Stimulated activated CD8-positive, alpha-beta memory T cell treated with anti-CD3 and anti-CD28 coated beads, Interleukin-4, amount 100 ng/mL, for 4 hours (primary cell): ENCODE measurements at places on chromosomes 5 and 9.

GRCh38 chr5:76789991-76790581 lies 28.7 kb upstream of the F2RL1 start:
- DNase-seq: no peak

DNA sequence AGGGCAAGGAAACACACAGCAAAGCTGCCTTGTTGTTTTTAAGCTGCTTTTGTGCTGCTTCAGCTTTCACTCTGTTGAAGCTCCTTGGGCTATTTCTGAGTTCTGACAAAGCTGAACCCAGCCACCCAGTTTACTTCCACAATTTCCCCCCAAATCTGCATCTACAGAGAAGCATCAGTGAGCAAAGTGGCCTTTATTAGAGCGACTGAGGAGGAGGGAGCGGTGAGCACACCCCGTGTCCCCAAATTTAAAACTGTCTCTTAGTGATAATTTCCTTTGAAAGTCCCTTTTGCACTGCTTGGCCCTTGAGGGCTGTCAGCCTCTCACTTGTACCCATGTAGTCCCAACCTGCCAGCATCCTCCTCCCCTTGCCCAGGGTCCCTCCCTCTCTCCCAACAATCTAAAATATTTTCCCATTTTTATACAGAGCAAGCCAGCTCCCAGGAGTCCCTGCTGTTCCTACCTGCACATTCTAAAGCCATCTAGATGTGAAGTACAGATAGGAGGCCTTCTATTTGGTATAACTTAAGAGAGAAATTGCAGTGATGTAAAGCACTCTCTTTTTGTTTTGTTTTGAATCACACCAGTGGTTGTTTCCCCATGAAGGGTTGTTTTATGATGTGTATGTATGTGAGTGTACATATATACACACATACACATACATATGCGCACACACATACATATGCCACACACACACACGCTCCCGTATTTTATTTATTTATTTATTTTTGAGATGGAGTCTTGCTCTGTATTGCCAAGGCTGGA lies 313.5 kb downstream of the TLE4 start:
- DNase-seq: no peak

DNA sequence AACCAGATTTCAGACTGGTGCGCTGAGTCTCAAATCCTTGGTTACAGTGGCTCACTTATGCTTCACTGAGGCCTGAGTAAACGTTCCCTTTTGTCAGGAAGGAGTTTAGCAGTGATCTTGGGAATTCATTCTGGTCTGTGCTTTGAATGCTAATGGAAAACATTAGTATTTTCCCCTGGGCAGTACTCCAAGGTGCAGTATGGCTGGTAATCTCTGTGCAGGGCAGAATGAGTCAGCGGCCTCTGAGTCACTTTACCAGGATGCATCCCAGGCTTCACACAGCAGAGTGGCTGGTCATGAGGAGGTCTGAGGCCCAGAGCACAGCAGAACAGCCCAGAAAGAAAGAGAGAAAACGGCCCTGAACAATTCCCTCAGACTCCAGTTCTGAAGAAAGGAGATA lies 54.0 kb downstream of the PCA3 start:
- no peak for DNase-seq

- DNase-seq: no peak
Measured at GRCh38 chr5:14395411-14395810, 186.2 kb upstream of the OTULINL start.

- DNase-seq: no peak
Measured at GRCh38 chr5:89729623-89730301, 679.8 kb downstream of the CETN3 start.

GRCh38 chr5:65739162-65739561 lies 17.2 kb downstream of the NLN start:
- no peak for DNase-seq

- no peak for DNase-seq
Measured at GRCh38 chr9:71519098-71519696, 249.1 kb downstream of the CEMIP2 start.

DNA sequence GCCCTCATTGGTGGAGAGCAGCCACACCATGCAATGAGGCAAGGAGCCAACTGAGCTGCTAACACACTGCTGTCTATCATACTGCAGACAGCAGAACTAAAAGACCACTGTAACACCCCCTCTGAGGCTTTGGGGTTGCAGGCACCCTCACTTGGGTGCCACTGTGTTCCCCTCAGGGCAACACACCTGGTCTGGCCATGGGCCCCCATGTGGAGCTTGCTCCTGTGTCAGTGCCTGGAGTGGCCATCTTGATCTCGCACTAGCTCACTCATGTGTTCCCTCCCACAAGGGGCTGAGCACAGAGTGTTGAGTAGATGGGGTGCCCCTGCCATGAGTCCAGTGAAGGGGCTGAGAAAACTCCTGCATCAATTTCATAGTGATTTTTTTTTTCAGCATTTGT lies 532.4 kb upstream of the FTMT start:
- DNase-seq: no peak

DNA sequence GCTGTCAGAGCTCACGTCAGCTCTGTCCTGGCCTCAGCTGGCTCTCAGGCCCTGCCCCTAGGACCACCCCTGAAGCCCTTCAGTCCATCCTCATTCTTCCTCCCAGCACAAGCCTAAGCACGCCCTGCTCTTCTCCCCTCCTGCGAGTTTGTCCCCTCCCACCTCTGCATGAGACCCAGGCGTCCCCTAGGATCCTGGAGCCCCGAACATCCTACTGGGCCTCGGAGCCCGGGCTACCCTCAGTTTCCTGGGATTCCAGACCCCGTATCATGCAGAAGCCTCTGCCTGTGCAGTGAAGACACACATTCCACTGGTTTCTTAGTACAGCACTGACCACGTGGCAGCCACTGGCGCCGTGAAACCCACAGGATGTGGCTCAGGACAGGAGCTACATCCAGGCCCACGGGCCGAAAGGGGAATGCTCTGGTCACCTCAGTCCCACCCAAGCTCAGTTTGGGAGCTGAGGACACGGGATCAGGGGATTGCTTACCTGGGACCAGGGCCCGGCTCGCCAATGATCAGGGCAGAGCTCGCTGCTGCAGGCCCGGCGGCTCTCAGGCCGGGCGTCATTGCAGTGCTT lies 64.2 kb downstream of the ZNF354C start:
- DNase-seq: no peak

DNA sequence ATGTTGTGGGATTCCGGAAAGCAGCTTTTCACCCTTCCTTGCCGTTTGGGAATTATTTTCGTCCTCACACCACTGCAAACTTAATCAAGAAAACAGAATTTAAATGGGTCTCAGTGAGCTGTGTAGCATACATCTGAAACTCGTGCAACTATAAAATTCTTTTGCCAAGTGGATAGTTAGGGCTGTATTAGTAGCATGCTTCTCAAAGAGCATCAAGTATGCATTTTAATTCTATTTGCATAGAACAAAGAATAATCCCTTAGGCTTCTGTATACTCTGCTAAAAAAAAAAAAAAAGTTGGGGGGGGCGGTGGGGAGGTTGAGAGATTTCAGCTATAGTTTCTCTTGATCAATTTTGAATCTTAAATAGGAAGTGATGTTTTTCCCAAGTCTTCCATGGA lies 11.8 kb upstream of the APBA1 start:
- no peak for DNase-seq

DNA sequence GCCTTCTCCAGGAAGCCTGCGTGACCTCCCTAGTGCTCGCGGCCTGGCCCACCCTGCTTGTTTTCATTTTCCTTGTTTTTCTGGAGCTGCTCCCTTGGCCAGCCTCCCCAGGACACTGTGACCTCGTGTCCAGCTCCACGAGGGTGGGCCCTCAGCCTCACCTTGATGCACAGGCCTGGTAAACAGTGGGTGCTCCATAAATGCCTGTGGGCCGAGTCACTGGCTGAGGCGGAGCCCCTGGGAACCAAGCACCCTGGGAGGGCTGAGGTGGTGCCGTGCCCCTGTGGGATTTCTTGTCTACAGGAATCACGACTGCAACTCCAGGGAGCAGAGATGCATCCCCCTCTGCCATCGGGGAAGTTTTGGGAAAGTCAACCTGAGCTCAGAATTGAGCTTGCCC lies 17.2 kb downstream of the FAM163B start:
- no peak for DNase-seq

DNA sequence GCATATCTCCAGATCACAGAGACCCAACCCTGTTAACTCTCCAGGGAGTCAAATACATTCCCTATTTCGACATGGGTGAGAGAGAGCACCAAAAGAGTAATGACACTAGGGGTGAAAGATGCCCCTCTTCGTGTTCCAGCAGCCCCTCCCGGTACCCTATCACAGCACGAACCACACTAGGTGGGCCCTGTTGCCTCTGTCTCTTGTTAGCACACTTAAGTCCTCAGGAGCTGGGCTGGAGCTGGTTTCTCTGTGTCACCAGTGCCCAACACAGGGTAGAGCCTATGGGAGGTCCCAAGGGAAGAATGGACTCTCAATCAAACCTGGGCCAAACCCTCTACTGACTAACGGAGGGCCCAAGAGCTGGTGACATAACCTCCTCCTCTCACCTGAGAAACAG lies 1.2 kb downstream of the CDK20 start:
- DNase-seq: no peak

GRCh38 chr5:144880513-144880912 lies 709.8 kb downstream of the KCTD16 start:
- DNase-seq: no peak

DNA sequence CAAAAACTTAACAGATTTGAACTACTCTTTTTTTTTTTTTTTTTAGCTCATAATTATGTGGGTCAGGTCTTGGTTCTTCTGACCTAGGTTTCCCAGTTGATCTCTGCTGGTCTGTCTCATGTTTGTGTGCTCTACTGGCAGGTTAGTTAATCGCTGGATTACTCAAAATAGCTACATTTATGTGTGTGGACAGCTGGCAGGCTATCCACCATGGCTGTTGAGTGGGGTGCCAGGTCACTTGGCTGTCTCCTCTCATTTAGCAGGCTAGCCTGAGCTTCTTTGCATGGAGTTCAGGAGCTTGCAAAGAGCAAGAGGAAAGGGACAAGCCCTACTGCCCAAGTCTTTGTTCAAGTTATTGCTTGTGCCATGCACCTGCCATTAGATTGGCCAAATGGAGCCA lies 9.3 kb downstream of the ADCY2 start:
- DNase-seq: no peak

DNA sequence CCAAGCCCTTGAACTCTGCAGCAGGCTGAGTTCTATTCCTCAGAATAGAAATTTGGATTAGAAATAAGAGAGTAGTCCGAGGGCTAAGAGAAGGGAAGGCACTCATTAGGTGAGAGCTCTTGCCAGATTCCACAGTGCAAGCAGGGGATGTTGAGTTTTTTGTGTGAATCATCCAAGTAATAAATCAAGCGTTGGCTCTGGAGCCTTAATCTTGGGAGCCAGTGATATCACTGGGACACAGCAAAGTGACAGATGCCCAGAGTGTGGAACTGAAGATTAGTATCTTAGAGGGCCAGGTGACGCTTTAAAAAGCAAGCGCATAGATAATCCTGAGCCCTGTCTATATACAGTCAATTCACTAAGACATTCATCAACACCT lies 60.3 kb downstream of the FOXD1 start:
- DNase-seq: no peak

GRCh38 chr5:38154615-38155204 lies 103.6 kb upstream of the EGFLAM start:
- no peak for DNase-seq

DNA sequence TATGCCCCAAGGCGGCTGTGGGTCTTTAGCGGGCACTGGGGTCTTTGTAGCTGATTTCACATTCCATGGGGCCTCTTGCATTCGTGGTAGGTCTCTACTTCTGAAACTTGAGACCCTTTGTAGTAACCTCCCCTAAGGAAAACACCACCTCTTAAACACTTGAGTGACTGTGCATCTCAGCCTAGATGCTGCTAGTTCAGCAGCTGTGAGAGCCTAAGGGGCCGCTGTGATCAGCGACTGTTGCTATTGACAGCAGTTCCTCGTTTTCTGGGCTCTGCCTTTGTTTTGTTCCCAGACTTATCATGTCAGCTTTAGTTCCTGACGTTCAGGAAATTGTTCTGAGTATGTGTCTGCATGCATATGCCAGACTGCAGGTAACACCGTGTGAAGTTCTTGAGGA lies 171.2 kb downstream of the HSPA4 start:
- DNase-seq: no peak

DNA sequence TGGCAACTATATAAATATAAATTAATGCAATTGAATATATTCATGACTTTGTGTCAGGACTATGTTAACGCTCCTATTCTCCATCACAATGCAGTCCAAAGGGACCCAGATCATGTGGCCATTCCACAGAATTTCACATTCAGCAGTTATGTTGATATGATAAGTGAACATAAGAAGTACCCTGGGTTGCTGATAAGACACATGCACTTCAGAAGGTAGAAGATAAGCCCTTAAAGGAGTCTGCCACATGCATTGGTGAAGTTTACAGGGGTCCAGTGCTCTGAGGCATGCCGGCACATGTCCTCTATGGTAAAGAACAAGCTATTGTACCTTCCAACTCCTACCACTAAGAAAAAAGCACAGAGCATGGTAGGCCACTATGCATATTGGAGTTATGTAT lies 76.4 kb downstream of the PHAX start:
- no peak for DNase-seq

GRCh38 chr9:371349-371748 lies 156.7 kb downstream of the DOCK8 start:
- DNase-seq: no peak

GRCh38 chr5:164608507-164608906 lies 1103.1 kb downstream of the MAT2B start:
- DNase-seq: no peak

GRCh38 chr5:119814655-119815054 lies 185.3 kb downstream of the FAM170A start:
- no peak for DNase-seq
